ENCODE measurements at places on chromosomes 5 and 9.

DNA sequence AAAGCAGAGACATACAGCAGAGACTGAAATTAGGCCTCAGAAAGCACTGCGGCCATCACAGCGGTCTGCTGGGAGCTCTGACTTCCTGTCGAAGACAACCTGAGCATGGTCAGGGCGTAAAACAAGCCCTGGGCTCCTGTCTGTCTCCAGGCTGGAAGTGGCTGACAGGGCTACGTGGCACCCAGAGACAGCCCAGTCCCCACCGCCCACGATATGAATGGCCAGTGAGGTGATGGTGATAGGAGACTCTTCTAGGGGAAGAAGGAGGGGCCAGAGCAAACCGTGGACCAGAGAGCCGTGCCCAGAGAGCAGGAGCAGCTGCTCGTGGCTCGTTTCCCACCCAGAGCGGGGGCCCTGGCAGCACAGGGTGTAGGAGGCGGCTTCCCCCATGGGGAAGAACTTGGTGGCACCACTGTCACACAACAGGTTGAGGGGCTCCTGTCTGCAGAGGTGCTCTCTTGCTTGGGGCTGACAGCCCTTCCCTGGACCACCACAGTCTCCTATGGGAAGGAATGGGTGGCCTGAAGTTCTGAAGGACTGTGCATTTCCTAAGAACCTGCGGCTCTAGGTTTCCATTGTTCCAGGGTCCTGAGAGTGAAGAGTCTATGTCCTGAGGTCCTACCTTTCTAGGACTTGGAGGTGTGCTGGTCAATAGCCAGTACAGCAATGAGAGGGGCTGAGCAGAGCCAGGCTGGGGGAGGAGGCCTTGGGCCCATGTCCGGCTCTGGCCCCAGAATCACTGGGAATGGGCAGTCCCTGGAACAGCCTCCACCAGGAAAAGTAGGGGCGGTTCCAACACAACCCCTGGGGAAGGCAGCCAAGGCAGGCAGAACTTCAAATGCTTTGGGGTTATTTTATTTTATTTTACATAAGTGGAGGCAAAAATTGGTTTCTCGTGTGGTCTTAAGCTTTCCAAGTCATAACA lies 56.4 kb downstream of the BARX1 start:
- DNase-seq, result no peak

DNA sequence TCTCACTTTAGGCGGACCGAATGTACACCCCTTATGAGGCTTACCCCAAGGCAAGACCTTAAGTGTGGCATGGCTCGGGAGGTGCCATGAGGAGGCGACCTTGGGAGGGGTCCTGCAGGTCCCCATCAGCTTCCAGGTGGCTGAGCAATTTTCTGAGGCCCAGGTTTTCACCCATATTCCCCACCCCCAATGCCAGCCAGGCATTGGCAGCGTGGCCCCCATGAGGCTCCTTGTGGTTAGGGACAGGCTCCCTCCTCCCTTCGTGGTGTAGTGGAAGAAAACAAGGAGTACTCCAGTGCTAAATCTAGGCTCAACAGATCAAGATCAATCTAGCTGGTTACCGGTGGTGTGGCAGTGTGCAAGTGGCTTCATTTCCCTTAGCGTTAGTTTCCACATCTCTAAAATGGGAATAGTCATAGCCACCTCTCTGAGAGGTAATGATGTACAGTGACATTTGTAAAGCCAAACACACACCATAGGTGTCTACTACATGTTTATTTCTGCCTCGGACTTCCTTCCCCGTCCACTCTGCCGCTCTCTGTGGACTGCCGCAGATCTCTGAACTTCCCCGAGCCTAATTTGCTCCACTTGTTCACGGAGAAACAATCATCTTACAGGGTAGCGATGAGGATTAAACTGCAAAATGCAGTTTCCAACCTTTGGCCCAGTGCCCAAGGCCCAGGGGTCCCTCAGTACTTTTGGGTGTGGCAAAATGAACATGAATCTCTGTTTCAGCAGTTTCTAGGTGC lies 8.4 kb downstream of the LHX2 start:
- no peak for DNase-seq

DNA sequence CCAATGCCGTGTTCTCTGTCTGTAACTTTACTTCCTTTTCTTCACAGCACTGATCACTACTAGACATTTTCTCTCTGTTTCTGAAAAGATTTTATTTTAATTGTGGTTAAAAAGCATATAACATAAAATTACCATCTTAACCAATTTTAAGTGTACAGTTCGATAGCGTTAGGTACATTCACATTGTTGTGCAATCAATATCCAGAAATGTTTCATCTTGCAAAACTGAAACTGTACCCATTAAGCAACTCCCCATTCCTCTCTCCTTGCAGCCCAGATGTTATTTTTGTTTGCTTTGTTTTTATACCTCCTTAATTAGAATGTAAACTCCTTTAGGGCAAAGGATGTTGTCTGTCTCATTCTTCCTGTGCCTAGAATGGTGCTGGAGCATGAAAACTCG lies 47.5 kb downstream of the COL27A1 start:
- DNase-seq, result no peak

GRCh38 chr5:36242534-36243485 lies 1.1 kb upstream of the NADK2 start:
- no peak for DNase-seq

GRCh38 chr5:180486636-180487149 lies 7.5 kb upstream of the CNOT6 start:
- DNase-seq, result no peak

DNA sequence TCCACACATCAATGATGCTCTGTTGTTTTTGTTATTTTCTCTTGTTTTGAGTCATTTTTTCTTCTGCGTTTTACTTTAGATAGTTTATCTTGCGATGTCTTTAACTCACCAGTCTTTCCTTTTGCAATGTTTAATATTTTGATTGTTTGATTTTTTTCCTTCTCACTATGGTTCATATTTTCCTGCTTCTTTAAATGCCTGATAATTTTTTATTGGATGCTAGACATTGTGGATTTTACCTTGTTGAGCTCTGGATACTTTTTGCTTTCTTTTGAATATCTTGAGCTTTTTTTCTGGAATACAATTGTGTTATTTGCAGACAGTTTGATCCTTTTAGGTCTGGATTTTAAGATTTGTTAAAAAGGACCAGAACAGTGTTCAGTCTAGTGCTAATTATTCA lies 55.2 kb upstream of the GAS1 start:
- DNase-seq, result no peak

DNA sequence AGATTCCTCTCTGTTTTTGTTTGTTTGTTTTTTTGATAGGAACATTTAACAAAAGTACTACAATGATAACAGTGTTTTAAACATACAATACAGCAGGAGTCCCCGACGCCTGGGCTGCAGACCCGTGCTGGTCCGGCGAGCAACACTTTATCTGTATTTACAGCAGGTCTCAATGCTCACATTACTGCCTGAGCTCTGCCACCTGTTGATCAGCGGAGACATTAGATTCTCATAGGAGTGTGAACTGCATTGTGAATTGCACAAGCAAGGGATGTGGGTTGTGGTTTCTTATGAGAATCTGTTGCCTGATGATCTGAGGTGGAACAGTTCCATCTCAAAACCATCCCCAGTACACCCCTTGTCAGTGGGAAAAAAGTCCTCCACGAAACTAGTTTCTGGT lies 1068.5 kb upstream of the CDH10 start:
- DNase-seq, result peak; percentile 6

GRCh38 chr5:123710031-123710430 lies 198.1 kb downstream of the CSNK1G3 start:
- no peak for DNase-seq

- peak; percentile 16 for DNase-seq
Observed at GRCh38 chr9:4114569-4115505, 185.0 kb downstream of the GLIS3 start.

GRCh38 chr5:98741926-98742325 lies 31.5 kb upstream of the RGMB start:
- no peak for DNase-seq

DNA sequence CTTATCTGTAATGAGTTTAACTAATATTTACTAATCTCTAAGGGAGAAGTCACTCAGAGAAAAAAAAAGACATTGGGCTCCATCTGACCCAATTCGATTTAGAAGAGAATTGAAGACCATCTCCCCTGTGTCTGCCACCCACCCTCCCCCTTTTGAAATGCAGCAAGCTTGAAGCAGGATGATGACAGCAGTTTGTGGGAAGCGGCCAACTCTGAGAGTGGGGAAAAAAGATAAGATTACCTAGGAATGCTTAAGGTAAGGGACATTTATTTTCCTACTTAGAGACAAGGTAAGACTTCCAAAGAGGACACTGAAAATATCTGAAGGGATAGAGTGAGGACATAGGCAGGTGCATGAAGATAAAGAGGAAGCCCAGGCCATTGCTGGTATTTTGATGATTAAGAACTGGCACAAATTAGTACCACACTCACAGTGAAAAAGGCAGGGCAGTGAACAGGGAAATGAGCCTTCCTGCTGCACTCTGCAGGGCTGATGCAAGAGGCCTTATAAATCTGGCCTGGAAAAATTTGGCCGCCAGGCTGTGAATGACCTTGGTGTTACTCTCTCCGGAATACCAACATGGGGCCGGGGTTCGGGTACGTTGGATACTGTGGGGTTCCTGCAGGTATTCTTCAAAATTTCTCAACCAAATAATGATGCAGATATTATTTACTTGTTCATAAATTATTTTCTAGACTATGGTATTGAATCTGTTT lies 42.3 kb downstream of the HTR1A start:
- no peak for DNase-seq

GRCh38 chr5:158384535-158385481 lies 525.9 kb upstream of the CLINT1 start:
- DNase-seq, result no peak

- no peak for DNase-seq
Observed at GRCh38 chr9:134258828-134259546, 67.3 kb upstream of the RXRA start.

DNA sequence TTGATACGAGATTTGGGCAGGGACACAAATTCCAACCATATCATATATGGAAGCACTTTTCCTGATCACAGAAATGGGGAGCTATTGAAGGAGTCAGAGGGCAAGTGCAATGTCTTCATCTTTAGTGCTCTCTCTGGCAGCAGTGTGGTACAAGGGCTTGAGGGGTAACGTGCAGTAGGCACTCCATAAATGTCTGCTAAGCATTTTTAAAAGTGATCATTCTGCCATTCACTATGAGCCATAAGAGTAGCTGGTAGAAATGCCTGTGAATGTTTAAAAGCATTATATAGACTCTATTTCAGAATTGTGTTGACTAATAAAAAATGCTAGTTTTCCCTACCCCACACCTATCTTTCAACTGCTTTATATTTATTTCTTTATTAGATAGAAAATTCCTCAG lies 61.1 kb upstream of the DHFR start:
- DNase-seq, result no peak

GRCh38 chr9:38233343-38233742 lies 159.2 kb upstream of the ALDH1B1 start:
- peak; percentile 20 for DNase-seq

DNA sequence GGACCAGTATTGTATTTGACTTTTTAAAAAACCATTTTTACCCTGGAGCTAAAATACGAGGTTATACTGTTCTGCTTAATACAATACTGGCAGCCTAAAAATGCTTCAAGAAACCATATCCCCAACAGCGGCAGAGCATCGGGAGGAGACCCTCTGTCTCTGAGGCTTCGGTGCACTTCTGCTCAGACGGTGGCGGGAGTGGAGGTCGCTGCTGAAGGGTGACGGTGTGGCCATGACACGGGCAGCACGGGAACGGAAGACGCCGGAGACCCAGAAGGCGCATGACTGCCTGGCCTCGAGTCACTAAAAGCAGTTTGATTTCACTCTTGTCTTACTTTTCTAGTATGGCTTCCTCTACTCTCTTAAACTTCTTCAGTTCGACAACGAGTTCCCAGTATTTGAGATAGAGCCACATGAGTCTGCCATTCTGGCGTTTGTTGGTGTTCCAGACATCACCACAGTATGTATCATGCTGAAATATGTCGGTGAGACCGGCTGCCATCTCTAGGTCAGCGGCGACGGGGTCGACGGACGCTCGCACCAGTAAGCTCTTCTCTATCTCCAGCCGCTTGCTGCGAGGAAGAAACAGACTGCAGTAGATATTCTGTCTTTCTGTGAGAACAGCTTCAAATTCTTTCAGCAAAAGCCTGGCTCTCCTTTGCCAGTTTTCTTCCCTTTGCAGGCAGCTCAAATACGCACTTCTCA lies 12.8 kb downstream of the CCDC127 start:
- no peak for DNase-seq

All from NCI-H1092 treated with DMSO at 0.1 percent for 48 hours (cell line).